ENCODE measurements at places on chromosomes 11 and 22.

- no peaks in the 10 kb centered on the region for H3K36me3 ChIP-seq
- H3K27me3 ChIP-seq = no peaks in the 10 kb centered on the region
- no peak overlapping the region for H3K4me3 ChIP-seq
- no peak overlapping the region for H3K27ac ChIP-seq
- DNase-seq = peak; percentile 49
Measured at GRCh38 chr11:102891736-102892135, 17.0 kb upstream of the MMP12 start.

DNA sequence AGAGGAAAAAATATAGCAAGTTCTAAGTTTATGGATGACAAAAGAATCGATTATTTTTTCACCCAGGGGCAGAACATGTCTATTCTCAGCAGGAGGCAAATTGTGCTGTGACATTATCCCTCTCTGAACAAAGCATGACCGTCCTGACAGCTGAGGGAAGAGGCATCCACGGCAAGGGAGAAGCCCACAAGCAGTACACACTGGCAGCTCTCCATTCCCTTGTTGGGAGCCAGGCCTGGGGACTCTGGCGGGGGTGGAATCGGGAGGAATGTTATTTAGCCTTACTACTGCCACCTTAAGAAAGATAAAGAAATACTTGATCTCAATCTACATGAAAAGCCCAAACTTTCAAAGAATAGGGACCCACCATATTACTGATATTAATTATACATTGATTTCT is 3.4 kb downstream of the KIRREL3 start:
- no peaks in the 10 kb centered on the region for H3K36me3 ChIP-seq

GRCh38 chr11:48210052-48210451 is 6.6 kb upstream of the OR4B1 start:
- H3K4me1 ChIP-seq = no peaks in the 10 kb centered on the region
- no peaks in the 10 kb centered on the region for H3K36me3 ChIP-seq
- no peak overlapping the region for H3K4me3 ChIP-seq
- no peak overlapping the region for H3K27ac ChIP-seq

DNA sequence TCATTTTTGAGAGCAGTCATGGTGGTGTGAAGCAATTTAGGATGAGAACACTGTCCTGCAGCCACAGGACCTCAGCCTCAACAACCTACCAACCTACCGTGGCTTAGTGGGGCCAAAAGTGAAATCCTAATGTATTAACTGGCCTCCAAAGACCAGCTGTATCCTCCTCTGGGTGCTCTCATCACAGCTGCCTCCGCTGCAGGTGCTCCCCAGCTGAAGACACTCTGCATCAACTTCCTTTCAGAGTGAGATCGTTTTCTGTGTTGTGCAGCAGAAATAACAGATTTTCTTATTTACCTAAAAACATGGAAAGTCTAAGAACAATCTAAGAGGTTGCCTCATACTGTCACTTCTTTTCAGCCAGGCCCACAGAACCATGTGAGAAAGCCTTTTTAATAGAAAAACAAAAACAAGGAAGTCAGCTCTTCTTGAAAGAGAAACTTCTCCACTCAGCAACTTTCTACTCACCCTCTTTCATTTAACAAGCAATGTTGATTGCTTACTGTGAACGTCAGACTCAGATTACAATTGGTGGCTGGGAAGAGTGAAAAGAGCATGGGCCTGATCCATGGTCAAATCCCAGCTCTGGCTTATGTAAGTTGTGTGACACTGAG is 136.1 kb downstream of the TENM4 start:
- no peaks in the 10 kb centered on the region for H3K36me3 ChIP-seq
- H3K4me1 ChIP-seq = no peaks in the 10 kb centered on the region
- no peak for DNase-seq
- H3K4me3 ChIP-seq = no peak overlapping the region
- H3K27ac ChIP-seq = no peak overlapping the region

Measured in GM23248 (cell line).